Uterus (tissue), 4 donors: ENCODE measurements at places on chromosomes 7 and 10.
A peak's percentile ranks its signal among the peaks of the same experiment; 100 is the strongest.

GRCh38 chr7:8773518-8773917 lies 340.1 kb downstream of the NXPH1 start:
- no peak overlapping the region for H3K27ac ChIP-seq
- no peak for DNase-seq
- no peaks in the 10 kb centered on the region for H3K27me3 ChIP-seq
- no peaks in the 10 kb centered on the region for H3K36me3 ChIP-seq

DNA sequence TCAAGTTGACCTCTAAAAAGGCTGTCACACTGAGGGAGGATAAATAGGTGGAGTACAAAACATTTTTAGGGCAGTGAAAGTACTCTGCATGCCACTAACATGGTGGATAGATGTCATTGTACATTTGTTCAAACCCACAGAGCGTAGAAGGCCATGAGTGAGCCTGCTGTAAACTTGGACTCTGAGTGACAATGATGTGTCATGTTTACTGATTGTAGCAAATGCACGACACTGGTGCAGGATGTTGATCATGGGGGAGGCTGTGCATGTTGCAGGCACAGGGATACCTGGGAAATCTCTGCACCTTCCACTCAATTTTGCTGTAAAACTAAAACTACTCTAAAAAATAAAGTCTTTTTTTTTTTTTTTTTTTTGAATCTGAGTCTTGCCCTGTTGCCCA lies 52.5 kb upstream of the GRID1 start:
- no peak for DNase-seq
- H3K27me3 ChIP-seq, result no peaks in the 10 kb centered on the region
- H3K27ac ChIP-seq, result no peak overlapping the region
- no peaks in the 10 kb centered on the region for H3K36me3 ChIP-seq
- H3K4me3 ChIP-seq, result no peak overlapping the region

- no peaks in the 10 kb centered on the region for H3K4me1 ChIP-seq
- no peaks in the 10 kb centered on the region for H3K27me3 ChIP-seq
- H3K36me3 ChIP-seq, result no peaks in the 10 kb centered on the region
- no peak overlapping the region for H3K4me3 ChIP-seq
- DNase-seq, result no peak
Measured at GRCh38 chr7:44889086-44889781, 3.9 kb upstream of the PURB start.

- no peaks in the 10 kb centered on the region for H3K36me3 ChIP-seq
- H3K27ac ChIP-seq, result no peak overlapping the region
- H3K4me3 ChIP-seq, result no peak overlapping the region
Measured at GRCh38 chr7:128200376-128200775, 40.7 kb upstream of the LEP start.

DNA sequence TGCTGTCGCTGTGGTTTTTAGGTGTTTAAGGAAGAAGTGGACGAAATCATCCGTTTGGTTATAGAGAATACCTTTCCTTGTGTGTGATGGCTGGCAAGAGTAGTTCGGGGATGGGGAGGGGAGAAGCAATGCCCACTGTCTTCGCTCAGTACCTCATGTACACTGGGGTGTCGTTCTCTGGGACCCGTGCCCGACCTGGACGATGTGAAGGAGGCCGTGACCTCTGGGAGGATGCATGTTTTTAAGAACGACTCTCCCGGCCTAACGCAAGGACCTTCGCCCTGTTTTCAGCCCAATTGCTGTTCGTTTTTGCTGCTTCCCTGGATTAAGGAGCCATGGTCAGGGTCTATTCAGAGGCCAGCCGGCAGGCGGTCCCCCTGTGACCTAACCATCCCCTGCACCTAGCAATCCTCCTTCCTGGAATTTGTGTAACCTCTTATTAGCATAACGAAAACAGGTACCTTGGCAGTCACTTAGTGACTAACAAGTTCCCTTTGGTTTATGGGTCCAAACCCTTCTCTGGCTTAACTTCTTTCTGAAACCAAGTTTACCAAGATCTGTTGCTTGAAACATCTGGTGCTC lies 1.3 kb downstream of the NFE2L3 start:
- H3K36me3 ChIP-seq, result no peaks in the 10 kb centered on the region
- H3K27me3 ChIP-seq, result peaks cover 8% of the 10 kb centered on the region
- no peak for DNase-seq
- H3K4me3 ChIP-seq, result peak overlapping the region; percentile 33

DNA sequence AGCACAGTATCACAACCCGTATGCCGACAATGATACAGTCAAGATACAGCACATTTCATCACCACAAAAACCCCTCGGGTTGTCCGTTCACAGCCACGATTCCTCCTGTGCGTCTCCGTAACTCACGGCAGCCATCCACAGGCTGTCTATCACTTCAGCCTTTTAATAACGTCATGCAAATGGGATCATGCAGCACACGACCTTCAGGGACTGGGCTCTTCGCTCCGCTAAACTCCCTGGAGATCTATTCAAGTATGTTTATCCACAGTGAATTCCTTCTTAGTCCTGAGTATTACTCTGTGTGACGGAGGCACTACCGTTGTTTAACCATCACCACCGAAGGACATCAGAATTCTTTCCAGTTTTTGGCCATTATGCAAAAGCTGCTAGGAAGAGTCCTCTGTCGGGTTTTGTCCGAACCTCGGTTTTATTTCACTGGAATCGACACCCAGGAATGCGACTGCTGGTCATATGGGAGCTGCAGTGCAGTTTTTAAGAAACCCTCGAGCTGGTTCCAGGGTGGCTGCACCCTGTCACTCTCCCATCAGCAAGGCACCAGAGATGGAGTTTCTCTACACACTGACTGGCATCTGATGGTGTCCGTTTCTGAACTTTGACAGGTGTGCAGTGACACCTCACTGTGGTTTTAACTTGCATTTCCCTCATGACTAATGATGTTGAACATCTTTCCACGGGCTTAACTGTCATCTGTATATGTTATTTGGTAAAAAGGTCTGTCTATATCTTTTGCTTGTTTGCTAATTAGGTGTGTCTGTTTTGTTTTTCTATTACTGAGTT lies 193.6 kb downstream of the MAD1L1 start:
- no peaks in the 10 kb centered on the region for H3K4me1 ChIP-seq
- H3K36me3 ChIP-seq, result no peaks in the 10 kb centered on the region
- H3K27me3 ChIP-seq, result no peaks in the 10 kb centered on the region
- H3K4me3 ChIP-seq, result no peak overlapping the region
